ENCODE measurements at places on chromosomes 11 and 22.
A peak's percentile ranks its signal among the peaks of the same experiment; 100 is the strongest.

DNA sequence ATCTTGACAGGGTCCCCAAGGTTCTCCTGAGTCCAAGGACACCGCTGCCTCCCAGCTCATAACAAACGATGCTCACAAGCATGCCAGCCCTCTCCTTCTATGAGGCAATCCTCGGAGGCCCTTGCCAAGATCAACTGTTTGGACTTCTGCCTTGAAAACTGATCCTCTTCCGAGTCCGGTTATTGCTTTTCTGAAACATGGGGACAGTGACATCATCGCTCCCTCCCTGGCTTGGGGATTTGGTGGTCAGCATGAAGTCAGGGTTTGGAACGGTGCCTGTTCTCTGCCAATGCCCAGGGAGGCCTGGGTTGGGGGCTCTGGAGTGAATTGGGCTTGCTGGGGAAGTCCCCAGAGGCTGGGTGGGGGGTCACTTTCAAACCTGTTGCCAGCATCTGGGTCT lies 149.3 kb downstream of the FBXO7 start:
- peak; percentile 59 for DNase-seq

DNA sequence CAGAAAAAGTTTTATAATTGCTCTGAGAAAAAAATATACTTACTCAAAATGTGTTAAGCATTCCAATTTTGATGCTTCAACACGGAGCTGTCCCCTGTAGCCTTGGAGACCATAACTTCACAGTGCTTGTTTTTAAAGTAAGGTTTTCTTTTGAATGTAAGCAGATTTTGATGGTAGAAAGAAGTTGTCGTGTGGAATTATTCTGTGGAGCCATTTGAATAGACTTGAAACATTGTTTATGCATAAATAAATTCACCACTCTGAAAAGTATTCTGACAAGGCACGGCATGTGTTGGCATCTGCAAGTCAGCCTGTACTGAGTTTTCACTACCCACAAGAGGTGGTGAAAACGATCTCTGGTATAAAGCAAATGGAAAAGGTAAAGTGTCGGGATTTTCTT lies 115.5 kb downstream of the UVRAG start:
- DNase-seq = no peak

DNA sequence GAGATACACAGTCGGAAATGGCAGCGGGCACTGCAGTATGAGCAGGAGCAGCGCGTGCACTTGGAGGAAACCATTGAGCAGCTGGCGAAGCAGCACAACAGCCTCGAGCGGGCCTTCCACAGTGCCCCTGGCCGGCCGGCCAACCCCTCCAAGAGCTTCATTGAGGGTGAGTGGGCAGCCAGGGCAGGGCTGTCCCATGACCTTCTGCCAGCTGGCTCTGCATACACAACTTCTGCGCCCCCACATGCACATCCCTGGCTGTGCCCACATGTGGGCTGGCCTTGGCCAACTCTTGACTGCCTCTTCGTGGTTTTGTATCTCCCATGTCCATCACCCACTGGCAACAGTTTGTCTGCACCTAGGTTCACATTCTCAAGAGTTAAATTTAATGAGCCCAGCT lies 81.1 kb downstream of the MORC2 start:
- no peak for DNase-seq

GRCh38 chr11:16295592-16295991 lies 60.8 kb downstream of the SOX6 start:
- no peak for DNase-seq

DNA sequence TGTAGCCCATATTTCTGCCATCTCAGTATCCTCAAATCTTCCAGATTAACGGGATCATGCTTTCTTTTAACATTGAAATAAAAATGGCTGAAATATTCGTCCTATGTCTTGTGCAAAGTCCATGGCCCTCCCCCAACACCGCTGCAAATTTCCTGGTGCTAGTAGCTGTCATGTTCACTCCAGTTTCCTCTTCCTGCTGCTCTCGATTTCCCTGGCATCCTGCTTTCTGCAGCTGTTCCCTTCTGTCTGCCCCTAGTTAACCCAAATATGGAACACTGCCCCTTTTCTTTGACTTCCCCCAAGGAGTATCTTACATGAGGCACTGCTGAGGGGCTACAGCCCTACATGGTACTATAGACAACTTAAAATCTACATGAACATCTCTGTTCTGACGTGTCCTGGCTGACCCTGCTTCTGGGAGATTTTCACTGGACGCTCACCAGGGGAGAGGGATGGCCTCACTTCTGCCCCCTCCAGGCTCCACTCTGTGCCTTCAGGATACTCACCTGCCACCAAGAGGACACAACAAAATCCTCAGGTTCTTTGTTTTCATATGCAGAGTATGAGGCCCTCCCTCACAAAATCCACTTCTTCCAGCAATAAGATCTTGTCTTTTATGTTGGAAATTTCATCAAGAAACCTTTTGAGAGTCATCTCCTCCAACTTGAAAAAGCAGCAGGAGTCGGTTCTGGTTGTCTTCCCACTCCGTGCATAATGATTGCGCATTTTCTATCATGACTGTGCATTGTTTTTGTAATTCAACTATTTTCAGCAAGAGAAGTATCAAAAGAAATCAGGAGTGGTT lies 29.5 kb upstream of the SCUBE2 start:
- DNase-seq = no peak

DNA sequence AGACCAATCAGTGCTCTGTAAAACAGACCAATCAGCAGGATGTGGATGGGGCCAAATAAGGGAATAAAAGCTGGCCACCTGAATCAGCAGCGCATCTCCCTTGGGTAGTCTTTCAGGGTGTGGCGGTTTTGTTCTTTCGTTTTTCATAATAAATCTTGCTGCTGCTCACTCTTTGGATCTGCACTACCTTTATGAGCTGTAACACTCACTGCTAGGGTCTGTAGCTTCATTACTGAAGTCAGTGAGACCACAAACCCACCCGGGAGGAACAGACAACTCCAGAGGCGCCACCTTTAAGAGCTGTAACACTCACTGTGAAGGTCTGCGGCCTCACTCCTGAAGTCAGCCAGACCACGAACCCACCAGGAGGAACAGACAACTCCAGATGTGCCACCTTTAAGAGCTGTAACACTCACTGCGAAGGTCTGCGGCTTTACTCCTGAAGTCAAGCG lies 175.5 kb upstream of the PDGFD start:
- DNase-seq = no peak

- peak; percentile 32 for DNase-seq
Measured at GRCh38 chr11:75867778-75868374, 52.9 kb downstream of the UVRAG start.

- DNase-seq = no peak
Measured at GRCh38 chr11:75342966-75343870, 8.2 kb downstream of the ARRB1 start.

- DNase-seq = no peak
Measured at GRCh38 chr22:31951194-31952093, 7.1 kb downstream of the YWHAH start.

DNA sequence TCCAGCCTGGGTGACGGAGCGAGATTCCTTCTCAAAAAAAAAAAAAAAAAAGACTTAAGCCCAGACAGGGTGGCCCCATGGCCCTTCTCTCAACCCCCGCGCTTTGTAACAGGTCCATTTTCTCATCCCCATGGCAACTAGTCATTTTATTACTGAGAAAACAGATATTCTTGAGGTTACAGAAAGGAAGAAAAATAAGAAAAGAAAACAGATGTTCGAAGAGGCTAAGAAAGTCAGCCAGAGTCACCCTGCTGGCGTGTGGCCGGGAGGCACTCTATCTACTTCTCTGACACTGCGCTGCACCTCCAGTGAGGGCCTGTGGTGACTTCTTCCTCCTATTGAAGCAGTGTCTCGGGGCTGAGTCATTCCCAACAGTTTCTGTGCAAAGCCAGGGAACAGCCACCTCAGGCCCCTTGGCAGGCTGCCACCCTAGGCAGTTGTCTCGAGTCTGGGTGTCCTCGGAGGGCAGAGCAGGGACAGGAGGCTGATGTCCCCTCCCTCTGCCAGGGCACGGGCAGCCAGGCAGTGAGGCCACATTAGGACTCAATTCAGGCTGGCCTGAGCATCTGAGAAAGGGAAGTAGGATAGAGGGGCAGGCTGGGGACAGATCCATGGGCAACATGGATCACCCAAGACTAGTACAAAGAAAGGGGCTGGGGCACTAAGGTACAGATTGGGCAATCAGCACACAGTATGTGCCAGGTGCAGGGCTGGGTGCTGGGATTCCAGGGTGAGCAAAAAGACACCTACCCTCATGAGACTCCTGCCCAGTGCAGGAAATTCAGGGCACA lies 16.4 kb upstream of the SYVN1 start:
- peak; percentile 97 for DNase-seq

DNA sequence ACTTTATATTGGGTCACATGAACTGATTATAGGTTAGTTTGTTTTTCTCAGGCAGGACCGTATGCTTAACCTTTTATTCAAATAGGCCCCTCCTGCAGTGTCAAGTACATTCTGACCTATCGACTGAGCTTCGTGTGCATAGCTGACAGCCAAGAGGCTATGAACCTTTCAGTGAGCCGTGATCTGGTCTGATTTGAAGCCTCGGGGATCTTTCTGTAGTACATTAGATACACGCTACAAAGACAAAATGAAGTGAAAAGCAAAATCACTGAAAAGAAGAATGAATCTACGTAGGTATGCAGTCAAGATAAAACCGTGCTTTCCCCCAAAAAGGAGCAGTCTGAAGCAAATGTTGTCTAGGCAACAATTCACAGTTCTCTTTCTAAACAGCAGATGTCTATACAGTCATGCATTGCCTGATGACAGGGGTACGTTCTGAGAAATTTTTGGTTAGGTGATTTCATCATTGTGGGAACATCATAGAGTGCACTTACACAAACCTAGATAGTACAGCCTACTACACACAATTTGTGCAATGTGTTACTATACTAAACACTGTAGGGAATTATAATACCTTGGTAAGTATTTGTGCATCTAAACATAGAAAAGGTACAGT lies 18.1 kb downstream of the JHY start:
- no peak for DNase-seq

DNA sequence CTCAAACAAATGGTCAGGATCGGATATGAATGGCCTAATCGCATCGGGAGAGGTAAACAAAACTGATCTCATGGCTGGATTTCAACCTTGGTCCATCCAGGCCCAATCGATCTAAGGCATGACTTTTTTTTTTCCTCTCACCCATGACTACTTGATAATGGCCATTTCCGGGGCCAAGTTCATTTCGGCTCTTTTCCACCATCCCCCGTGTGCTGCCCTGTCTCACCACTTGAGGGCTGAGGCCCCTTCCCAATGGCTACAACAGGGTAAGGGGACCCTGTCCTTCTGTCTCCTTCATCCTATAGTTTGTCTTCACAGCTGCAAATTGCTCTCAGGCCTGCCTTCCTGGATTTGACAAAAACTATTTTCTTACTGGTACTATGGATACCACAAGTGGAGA lies 26.7 kb downstream of the GRAP2 start:
- no peak for DNase-seq

GRCh38 chr11:111782109-111782741 lies 16.0 kb upstream of the PPP2R1B start:
- no peak for DNase-seq

DNA sequence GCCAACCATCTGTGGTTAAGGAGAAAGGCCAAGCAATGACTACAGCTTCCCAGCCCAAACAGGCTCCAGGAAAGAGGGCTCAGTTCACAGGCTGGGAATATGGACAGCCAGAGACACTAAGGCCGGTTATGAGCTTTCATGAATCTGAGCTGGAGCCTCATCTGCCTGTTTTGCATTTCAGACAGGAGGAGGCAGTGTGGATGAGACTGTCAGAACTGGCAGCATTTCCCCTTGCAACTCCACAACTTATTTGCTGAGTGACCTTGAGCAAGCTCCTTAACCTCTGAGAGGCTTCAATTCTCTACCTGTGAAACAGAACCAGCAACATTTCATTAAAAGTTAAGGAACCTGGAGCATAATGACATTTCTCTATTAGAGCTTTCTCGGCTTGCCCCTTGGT lies 264.0 kb downstream of the ETS1 start:
- DNase-seq = peak; percentile 28

DNA sequence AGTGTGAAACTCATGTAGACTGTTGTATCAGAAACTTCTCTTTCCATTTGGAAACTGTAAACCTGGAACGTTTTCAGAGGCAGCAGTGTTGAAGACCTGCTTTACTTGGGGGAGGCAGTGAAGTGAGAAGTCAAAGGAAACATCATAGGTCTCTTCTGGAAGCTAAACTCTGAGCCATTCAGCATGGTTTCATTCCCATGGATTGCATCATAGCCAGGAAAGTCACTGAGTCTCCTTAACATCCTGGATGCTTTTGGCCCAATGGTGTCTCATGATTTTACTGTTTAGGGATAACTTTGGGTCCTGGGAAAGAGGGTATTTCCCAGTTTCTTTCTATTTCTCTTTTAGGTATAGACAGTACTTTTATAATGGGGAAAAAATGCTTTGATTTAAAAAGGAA lies 153.2 kb upstream of the E2F8 start:
- DNase-seq = no peak

- DNase-seq = no peak
Measured at GRCh38 chr11:65834202-65834601, 439 bp downstream of the SNX32 start.

All from thyroid gland (tissue), 4 donors.